Mesothelial cell of epicardium (in vitro differentiated cells): ENCODE measurements at places on chromosomes 5 and 9. TPM values are rescaled to one million over a fixed set of nuclear protein-coding genes. Genes with fewer than 3 reads are reported as not detected.

GRCh38 chr9:27054841-27055240 is 49.4 kb upstream of the LRRC19 start:
- H3K27ac ChIP-seq: no peak overlapping the region
- peaks cover 2% of the 10 kb centered on the region for H3K4me1 ChIP-seq
- H3K27me3 ChIP-seq: no peaks in the 10 kb centered on the region
- DNase-seq: no peak
- no peak overlapping the region for H3K4me3 ChIP-seq

The RLN1 gene
- 0.75 to 0.88 TPM (median 0.80 TPM) in 3 replicates for total RNA-seq

- no peaks in the 10 kb centered on the region for H3K27me3 ChIP-seq
- no peak for DNase-seq
- H3K4me1 ChIP-seq: peaks cover 10% of the 10 kb centered on the region
- H3K4me3 ChIP-seq: no peak overlapping the region
- H3K36me3 ChIP-seq: no peaks in the 10 kb centered on the region
Measured at GRCh38 chr5:131381021-131381420, 117.2 kb downstream of the CDC42SE2 start.

DNA sequence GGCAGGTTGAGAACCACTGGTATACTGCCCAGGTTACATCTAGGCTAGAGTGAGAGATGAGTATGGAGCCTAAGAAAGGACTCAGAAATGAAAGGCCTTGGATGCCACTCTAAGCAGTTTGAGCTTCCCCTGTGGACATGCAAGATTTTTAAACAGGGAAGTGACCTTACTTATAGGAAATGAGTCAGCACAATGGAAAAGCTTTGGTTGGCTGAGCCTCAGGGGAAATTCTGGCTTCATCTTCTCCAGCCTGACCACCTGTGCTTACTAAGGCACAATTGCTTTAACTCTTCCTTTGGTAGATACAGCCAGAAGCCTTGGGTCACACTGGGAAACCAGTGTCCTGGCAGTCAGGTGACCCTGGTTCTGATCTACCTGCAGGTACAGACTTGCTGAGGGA is 380.2 kb upstream of the ZNF462 start:
- H3K27me3 ChIP-seq: no peaks in the 10 kb centered on the region
- no peak overlapping the region for H3K27ac ChIP-seq
- DNase-seq: no peak
- H3K36me3 ChIP-seq: no peaks in the 10 kb centered on the region

- H3K36me3 ChIP-seq: peaks cover 8% of the 10 kb centered on the region
- H3K4me3 ChIP-seq: no peak overlapping the region
- no peaks in the 10 kb centered on the region for H3K27me3 ChIP-seq
Measured at GRCh38 chr9:132002643-132003318, 76.9 kb downstream of the MED27 start.

DNA sequence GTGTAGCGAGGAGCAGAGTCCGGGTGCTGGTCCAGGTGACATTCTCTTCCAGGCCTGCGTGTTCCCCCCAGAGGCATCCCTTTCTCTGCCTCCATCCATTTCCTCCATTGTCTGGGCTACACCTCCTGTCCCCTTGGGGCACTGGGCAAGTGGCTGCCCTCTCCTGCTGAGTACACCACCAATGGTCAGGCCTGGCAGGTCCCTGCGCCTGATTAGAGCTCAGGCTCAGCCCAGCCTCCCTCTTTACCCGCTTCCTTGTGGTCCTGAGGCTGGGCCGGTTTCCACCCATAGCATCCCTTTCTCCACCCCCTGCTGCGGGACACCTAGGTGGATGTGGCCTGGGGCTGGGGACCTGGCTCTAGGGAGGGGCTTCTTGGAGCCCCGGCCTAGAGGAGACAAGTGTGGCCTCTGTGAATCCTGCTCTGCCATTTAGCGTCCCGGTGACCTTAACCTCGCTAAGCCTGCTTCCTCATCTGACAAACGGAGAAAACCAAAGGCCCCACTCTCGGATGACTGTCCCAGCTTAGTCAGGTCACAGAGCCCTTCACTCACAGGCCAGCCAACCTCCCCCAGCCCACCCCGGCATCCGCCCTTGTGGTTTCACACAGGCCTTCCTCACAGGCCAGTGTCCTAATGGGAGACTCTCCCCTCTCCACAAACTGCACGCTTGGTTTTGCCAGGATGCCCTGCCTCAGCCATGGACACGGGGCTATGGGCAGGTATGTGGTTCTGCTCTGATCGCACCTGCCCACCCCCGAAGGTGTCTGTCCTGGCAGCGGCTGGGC is 12.9 kb downstream of the DOLPP1 start:
- DNase-seq: no peak
- peaks cover 11% of the 10 kb centered on the region for H3K36me3 ChIP-seq
- H3K4me3 ChIP-seq: no peak overlapping the region

GRCh38 chr5:34930462-34930844 is 1.1 kb downstream of the DNAJC21 start:
- peak overlapping the region; percentile 99 for H3K27ac ChIP-seq
- DNase-seq: no peak
- peaks cover 25% of the 10 kb centered on the region for H3K4me1 ChIP-seq
- H3K27me3 ChIP-seq: no peaks in the 10 kb centered on the region
- H3K36me3 ChIP-seq: peaks cover 18% of the 10 kb centered on the region

DNA sequence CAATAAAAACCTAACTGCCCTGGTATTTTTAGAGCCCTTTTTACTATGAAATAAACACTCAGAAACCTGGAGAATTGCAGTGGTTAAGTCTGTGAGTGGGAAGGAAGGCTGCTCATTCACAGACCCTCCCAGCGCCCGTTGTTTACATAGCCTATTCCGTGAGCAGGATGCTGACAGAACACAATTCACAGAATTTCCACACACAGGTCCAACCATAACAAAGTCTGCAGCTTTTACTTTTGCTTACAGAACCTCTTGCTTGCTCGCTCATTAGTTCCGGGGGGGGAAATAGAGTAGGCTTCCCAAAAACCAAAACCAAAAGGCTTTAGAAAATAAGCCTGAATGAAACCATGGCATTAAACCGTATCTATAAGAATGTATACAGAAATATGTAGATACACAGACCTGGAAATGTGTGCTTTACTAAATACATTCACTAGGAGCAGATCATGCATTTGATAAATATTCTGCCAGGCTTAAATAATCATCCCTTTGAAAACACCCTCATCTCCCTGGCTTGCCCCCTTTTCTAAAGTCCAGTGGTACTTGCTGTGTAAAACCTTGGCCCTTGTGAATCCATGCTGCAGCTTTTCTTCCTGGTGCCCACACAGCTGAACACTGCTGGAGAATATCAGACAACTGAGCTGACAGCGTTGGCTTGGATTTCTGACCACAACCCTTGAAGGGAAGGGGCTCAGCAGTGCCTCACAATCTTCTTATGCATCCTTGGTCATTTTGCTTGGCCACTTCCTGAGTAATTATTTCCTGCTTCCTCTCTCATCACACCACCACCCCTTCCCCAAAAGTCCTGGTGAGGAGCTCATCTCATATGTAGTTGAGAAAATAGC is 128.0 kb downstream of the FANCC start:
- H3K4me1 ChIP-seq: peaks cover 16% of the 10 kb centered on the region
- H3K4me3 ChIP-seq: no peak overlapping the region
- no peaks in the 10 kb centered on the region for H3K36me3 ChIP-seq
- no peaks in the 10 kb centered on the region for H3K27me3 ChIP-seq
- no peak for DNase-seq

The ABLIM3 gene
- total RNA-seq: 0.24 to 0.27 TPM (median 0.25 TPM) in 3 replicates

The PRSS3 gene
- total RNA-seq: not detected in 3 replicates

DNA sequence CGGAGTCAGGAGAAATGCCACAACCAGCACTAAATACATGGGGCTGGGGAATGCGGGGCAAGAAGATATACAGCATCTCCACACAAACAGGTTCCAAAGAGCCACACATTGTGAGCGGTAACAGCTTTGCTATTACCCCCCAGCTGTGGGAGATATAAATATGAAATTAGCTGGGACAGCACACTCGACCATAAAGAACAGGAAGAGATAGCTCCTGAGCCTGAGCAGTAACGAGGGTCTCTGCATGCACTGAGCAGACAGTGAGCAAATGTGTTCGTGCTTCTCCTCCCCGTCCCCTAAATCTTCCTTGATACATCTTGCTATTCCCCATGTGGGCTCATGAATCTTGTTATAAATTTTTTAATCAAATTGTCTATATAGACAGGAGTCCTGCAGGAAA is 53.1 kb downstream of the ADAMTS2 start:
- H3K4me3 ChIP-seq: no peak overlapping the region
- no peak for DNase-seq
- H3K27me3 ChIP-seq: no peaks in the 10 kb centered on the region
- H3K27ac ChIP-seq: no peak overlapping the region
- H3K36me3 ChIP-seq: no peaks in the 10 kb centered on the region
- peaks cover 3% of the 10 kb centered on the region for H3K4me1 ChIP-seq

DNA sequence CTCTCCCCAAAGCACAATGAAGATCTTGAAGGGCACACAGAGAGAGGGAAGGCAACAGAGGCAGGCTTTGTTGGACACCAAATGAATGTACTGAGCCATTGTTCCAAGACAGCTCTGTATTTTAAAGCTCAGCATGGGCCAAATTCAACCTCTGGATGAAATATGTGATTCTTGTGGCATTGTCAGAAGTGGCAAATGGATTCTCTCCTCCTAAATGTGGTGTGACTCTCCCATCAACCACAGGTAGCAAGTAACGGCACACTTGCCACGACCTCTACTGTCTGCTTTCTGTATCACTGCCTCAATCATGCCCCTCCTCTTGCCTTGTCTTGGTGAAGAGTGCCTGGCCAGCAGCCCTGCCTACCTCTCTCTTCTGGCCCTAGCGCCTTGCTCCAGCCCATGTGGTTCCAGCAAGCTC is 6.1 kb upstream of the MOB3B start:
- DNase-seq: no peak
- H3K27me3 ChIP-seq: no peaks in the 10 kb centered on the region
- H3K27ac ChIP-seq: no peak overlapping the region
- no peak overlapping the region for H3K4me3 ChIP-seq
- peaks cover 52% of the 10 kb centered on the region for H3K4me1 ChIP-seq

The KIAA1958 gene
- total RNA-seq: 26.9 to 28.3 TPM (median 26.9 TPM) in 3 replicates

- no peak overlapping the region for H3K4me3 ChIP-seq
- H3K4me1 ChIP-seq: peaks cover 39% of the 10 kb centered on the region
- no peaks in the 10 kb centered on the region for H3K27me3 ChIP-seq
- DNase-seq: no peak
Measured at GRCh38 chr9:76803083-76803482, 38.8 kb downstream of the PCA3 start.

DNA sequence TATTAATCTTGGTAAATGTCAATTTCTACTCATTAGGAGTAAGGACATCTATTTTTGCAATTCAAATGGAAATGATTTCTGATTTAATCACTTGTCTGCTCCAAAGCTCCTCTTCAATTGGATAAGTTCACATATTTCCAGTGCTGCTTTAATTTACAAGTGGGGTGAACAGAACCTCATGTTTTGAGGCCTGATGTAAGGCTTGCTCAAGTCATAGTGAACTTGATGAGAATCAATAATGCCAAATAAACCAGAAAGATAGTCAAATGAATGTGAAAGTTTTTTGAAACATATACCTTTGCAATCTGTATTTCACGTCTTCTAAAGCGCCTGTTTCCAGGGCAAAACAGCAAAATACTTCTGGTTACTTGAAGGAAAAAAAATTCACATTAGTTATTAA is 15.4 kb upstream of the ACOT12 start:
- H3K36me3 ChIP-seq: peaks cover 5% of the 10 kb centered on the region
- no peaks in the 10 kb centered on the region for H3K27me3 ChIP-seq
- no peak overlapping the region for H3K27ac ChIP-seq
- DNase-seq: no peak
- peaks cover 19% of the 10 kb centered on the region for H3K4me1 ChIP-seq
